Spinal cord (tissue), 10 donors: ENCODE measurements at places on chromosomes 4 and X. TPM values are rescaled to one million over a fixed set of nuclear protein-coding genes. Genes with fewer than 3 reads are reported as not detected.
A peak's percentile ranks its signal among the peaks of the same experiment; 100 is the strongest.

- DNase-seq, result no peak
These were observed 198.8 kb downstream of the SLC4A4 start for GRCh38 chr4:71537551-71538065.

GRCh38 chr4:55884851-55885219 is 31.4 kb downstream of the EXOC1 start:
- DNase-seq, result no peak

The NEIL3 gene
- 2.5 TPM for polyA plus RNA-seq

- DNase-seq, result no peak
These were observed 94.1 kb downstream of the COX18 start for GRCh38 chr4:72975488-72975784.

The DDX53 gene
- polyA plus RNA-seq, result not detected

The FUNDC2 gene
- 108 TPM for polyA plus RNA-seq

The FAM133A gene
- polyA plus RNA-seq, result 3.5 TPM

DNA sequence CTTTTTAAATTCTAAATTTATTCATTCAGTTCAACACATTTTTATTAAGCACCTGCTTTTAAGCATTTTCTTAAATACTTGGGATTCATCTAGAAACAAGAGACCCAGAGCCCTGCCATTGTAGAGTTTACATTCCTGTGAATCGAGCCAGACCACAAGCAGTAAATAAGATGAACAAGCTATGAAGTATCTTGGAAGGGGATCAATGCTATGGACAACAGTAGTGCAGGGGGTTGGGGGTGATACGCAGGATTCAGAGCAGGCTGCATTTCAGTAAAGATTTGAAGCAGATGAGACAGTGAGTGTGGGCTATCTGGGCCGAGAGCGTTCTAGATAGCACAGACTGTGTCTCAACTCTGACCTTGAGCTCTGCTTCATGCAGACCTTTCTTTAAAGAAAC is 35.1 kb downstream of the CLDN22 start:
- DNase-seq, result no peak

DNA sequence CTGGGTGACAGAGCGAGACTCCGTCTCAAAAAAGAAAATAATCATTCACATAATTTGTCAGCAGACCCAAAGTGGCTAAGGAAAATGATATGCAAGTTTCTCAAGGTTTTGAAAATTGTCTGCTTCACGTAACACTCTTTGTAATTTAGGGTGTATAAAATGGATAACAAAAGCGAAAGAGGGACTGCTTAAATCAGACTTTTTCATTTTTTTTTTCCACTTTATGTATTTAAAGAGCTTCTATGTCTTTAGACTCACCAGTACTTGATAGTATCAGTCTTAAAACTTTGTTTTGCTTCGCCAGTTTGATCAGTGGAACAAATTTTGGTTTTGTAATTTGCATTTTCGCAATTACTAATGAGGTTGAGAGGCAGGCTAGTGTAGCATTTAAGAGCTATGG is 34.6 kb downstream of the USP9X start:
- no peak for DNase-seq

The PLAC1 gene
- not detected for polyA plus RNA-seq

DNA sequence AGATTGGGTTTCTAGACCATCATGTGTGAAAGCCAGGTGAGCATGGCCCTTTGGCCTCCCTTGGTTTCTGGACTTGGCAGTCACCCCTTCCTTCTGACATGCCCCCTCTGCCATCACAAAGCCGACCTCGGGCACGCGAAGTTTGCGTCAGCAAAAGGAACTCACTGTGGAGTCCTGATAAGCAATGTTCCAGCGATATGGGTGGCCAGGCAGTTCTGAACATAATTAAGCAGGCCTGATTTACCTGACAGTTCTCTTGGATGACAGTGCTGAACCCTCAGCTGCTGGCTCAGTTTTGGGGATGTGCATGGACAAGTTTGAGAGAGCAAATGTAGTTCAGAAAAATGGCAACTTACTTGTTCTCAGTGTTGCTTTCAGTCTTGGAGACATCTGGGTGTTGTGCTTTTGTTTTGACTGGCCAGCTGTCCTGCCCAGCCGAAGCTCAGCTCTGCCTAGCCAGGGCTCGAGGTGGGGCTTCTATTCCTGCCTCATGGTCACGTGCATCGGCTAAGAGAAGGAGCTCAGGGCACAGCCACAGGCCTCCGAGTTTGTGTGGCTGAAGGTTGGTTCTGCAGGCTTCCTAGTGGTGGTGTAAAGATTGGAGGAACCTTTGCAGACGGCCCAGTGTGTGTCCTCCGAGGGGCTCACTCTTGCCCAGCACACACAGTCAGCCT is 78.3 kb downstream of the CLDN34 start:
- no peak for DNase-seq

- DNase-seq, result no peak
These were observed 68.8 kb downstream of the TBL1X start for GRCh38 chrX:9533611-9534010.

- DNase-seq, result no peak
These were observed 235.3 kb downstream of the GPAT3 start for GRCh38 chr4:83771113-83771705.

DNA sequence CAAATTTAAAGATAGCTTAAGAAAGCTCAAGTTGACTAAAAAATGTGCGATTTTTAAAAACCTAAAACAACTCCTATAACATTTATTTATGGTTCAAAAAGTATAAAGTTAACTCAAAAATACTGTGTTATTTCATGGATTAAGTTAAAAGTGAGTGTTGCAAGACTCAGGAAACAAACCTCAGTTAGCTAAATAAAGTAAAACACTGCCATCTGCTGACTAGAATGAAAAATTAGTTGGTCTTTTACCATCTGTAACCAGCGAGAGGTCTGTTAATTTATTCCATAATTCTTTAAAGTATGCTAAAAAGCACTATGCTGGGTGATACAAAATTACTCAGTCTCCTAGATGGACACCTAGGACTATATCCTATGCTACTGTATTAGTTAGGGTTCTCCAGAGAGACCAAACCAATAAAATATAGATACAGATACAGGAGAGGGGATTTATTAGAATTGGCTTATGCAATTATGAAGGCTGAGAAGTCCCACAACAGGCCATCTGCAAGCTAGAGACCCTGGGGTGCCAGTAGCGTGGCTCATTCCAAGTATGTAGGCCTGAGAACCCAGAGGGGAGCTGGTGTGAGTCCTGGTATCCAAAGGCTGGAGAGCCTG is 4.9 kb upstream of the WDFY3 start:
- DNase-seq, result no peak

DNA sequence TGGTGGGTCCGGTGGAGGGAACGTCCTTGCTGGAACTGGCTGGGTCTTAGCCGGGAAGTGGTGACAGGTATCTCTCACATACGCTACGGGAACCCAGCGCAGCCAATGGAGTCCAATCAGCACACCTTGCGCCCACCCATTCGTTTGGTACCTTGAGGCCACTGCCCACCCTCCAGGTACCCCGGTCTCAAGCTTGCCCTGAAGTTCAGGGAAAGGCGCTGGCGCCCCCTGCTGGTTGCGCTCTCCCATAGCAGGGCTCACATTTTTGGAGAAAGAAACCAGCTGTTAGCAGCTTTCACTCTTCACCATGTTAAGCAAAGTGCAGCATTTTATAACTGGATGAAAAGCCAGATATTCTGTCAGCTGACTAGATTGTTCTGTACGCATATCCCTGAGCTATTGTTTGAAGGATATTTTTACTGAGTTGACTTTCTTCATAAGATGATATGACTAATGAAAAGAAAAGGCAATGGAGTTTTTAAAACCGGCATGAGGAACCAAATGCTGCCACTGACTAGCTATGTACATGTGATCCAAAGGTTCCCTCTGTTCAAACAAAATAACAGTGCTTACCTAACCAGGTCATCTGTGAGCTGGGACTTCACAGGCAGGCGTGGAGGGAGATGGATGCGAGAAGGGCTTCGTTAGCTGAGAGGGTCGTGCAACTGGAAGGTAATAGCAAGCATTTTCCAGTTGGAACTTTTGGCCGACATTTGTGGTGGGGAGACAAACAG is 43.7 kb downstream of the OTOP1 start:
- no peak for DNase-seq

GRCh38 chrX:23616361-23616760 is 50.9 kb upstream of the PRDX4 start:
- no peak for DNase-seq

The TMEM156 gene
- polyA plus RNA-seq, result 0.83 TPM

DNA sequence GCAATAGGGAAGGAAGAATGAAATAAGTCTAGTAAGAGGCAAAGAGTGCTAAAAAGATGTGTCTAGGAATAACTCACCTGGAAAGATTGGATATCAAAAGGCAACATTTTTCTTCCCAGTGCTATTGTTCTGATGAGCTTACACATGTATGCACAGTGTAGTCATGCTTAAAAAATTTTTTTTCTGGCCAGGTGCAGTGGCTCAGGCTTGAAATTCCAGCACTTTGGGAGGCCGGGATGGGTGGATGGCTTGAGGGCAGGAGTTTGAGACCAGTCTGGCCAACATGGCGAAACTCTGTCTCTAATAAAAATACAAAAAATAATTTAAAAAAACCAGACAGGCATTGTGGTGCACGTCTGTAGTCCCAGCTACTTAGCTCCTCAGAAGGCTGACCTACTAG is 795.8 kb upstream of the IGFBP7 start:
- DNase-seq, result no peak

- no peak for DNase-seq
These were observed 104.7 kb downstream of the ABLIM2 start for GRCh38 chr4:8053688-8054449.

DNA sequence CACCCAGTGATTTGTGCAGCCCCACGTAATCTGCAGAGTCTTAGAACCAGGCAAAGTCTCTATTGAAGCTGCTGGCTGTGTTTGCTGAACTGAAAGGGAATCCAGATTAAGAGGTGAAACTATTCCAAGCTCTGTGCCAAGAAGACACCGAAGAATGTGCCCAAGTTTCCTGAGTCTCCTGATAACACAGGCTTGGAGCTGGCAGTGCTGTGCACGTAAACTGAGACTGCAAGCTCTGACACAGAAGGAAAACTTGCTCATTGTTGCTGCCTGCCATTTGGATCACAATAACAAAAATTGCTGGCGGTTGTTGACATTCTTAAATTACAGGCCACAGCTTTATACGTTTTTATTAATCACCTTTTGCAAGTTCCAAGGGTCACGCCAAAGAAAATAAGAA is 60.2 kb upstream of the VCX3B start:
- no peak for DNase-seq

GRCh38 chr4:78058591-78059523 is 1.7 kb downstream of the FRAS1 start:
- peak; percentile 75 for DNase-seq

The GAGE12H gene
- polyA plus RNA-seq, result not detected

The MAGEA2B gene
- polyA plus RNA-seq, result not detected

DNA sequence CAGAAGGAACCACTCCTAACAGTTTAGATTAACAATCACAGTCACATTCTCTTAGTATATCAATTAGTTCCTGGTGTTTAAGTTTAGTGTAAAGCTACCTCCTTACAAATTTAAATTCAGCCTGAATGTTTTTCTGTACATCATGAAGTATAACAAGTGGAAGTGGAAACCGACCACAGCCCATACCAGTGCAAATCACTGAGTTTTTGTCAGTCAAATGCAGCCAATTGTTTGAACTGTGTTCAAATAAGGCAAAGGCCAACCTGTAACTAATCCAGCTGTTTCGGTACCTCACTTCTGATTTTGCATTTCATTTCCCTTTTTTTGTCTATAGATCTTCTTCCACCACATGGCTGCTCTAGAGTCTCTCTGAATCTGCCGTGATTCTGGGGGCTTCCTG is 1215.3 kb downstream of the PCDH18 start:
- no peak for DNase-seq

The ZNF157 gene
- 3.1 TPM for polyA plus RNA-seq
